ENCODE measurements at places on chromosomes 16 and 17. TPM values are rescaled to one million over a fixed set of nuclear protein-coding genes. Genes with fewer than 3 reads are reported as not detected.
A peak's percentile ranks its signal among the peaks of the same experiment; 100 is the strongest.

The SLC13A2 gene
- total RNA-seq, result not detected

The TP53TG3D gene
- not detected for total RNA-seq

The TGFB1I1 gene
- 4.6 TPM for total RNA-seq

The ZFP3 gene
- 0.39 TPM for total RNA-seq

The EXOC3L1 gene
- total RNA-seq, result 4.9 TPM

The FAM83G gene
- 27.7 TPM for total RNA-seq

The WNK4 gene
- 1.4 TPM for total RNA-seq

The SNX20 gene
- total RNA-seq, result not detected

DNA sequence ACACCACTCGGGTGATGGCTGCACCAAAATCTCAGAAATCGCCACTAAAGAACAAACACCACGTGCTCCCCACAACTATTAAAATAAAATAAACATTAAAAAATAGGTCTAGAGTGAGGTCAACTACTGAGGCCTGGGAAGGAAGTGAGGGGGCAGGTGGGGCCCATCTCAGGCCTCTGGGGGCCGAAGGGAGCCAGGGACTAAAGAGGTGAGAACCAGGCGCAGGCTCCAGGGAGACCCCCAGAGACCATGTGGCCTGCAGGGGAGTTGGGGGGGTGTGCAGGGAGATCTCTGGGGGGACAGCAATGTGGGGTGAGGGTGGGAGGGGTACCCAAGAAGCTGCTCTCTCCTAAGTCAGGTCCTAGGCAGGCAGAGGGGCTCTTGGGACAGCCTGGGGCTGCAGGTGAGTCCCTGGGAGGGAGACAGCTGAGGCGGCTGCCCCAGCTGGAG is 111.3 kb upstream of the SMURF2 start:
- no peak for DNase-seq
- H3K36me3 ChIP-seq, result peaks cover 4% of the 10 kb centered on the region
- no peak overlapping the region for H3K27ac ChIP-seq

GRCh38 chr16:27286451-27286850 is 17.9 kb upstream of the NSMCE1 start:
- H3K4me1 ChIP-seq, result peaks cover 3% of the 10 kb centered on the region
- no peaks in the 10 kb centered on the region for H3K27me3 ChIP-seq
- no peak for DNase-seq
- no peaks in the 10 kb centered on the region for H3K36me3 ChIP-seq

DNA sequence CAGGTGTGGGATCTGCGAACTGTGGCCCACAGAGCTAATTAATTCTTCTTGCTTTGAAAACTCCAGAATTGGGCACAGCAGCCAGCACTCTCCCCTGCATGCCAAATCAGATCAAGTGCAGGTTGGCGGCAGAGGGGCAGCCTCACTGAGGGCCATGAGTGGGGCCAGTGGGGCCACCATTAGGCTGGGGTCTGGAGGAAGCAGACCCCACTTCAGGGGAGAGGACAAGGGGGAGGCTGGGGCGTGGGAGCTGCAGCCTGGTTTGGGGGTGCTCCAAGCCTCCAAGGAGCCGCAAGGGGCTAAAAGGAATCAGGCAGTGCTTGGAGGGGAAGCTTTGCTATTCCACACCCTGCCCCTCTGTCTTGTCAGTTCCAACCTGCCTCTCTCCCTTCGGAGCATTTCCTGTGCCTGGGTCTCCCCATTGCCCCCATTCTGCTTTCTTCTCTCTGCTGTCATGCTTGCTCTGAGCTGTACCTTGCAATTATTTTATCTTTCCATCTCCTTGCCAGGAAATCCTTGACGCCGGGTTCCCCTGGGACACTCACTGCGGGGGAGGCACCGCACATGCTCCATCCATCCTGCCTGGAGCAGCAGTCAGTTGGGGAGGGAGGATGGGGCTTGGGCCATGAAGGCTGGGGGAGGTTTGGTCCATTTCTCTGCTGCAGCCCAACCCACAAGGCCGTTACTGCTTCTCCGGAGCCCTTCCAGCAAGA is 3.3 kb upstream of the ABCC3 start:
- H3K27me3 ChIP-seq, result peaks cover 47% of the 10 kb centered on the region
- no peak overlapping the region for H3K4me3 ChIP-seq
- DNase-seq, result no peak
- H3K4me1 ChIP-seq, result peaks cover 22% of the 10 kb centered on the region

DNA sequence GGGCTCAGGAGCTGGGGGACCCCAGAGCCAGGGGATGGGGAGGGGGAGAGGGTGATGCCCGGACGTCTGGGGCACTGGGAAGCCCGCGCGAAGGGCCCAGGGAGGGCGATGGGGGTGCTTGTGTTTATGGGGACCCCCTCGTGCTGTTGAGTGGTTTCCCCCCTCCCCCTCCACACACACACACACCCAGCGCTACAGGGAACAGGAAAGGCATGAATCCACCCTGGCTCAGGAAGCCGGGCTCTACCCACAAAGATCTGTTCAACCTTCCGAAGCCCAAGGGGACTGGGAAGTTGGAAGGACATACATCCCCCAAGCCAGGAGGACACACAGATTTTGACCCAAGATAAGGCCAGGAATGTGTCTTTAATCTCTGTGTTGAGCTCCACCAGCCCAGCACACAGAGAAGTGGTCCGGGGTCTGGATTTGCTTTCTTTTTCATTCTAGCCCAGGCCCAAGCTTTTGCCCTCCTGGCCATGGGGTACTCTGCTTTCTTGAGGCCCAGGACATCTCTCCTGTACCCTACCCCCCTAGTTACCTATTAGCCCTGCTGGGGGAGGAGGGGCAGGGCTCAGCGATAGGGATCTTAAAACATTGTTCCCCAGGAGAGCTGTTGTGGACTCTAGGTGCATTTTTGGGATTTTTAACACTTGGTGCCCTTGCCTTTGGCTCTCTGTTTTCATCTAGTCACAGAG is 1.2 kb downstream of the UBALD2 start:
- no peaks in the 10 kb centered on the region for H3K27me3 ChIP-seq
- H3K4me3 ChIP-seq, result peak overlapping the region; percentile 71
- H3K27ac ChIP-seq, result no peak overlapping the region
- peaks cover 7% of the 10 kb centered on the region for H3K36me3 ChIP-seq
- DNase-seq, result no peak

DNA sequence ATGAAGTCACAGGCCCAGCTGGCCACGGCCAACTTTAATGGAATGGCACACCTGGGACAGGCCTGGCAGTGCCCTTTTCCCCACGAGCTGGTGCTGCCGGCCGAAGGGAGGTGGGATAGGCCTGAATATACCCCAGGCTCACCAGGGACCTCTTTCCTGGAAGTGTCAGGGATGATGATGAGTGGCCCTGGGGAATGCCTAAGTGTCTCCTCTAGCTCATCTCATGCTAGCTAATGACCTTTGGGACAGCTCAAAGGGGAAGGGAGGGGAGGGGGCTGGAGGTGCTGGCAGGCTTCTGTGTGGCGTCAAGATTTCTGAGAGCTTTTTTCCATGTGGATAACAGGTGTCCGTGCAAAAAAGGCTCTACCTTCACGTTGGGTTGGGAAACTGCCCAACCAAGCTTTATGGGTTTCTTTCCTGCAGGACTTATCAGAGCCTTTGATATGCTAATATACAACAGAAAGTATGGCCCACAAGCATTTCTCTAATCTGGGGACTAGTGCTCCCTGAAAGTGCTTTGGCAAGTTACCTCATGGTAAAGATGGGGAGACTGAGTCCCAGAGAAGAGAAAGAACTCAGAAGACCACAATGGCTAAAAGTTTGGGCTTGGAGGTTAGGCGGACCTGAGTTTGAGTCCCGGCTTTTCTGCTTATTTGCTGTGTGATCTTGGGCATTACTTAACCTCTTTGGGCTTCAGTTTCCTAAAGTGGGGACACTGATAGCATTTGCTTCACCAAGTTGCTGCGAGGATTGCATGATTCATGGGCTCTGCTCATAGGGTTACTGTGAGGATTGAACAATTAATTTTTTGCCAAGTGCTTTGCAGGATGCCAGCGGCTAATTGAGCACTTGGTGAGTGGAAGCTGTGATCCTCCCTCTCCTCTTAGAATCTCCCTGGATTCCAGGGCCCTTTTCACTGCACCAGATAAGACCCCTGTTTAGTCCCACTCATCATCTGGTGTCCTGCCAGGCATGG is 14.0 kb downstream of the ADGRG1 start:
- H3K27me3 ChIP-seq, result peaks cover 3% of the 10 kb centered on the region
- H3K36me3 ChIP-seq, result no peaks in the 10 kb centered on the region
- H3K4me3 ChIP-seq, result no peak overlapping the region
- no peaks in the 10 kb centered on the region for H3K4me1 ChIP-seq
- H3K27ac ChIP-seq, result no peak overlapping the region
- DNase-seq, result no peak

DNA sequence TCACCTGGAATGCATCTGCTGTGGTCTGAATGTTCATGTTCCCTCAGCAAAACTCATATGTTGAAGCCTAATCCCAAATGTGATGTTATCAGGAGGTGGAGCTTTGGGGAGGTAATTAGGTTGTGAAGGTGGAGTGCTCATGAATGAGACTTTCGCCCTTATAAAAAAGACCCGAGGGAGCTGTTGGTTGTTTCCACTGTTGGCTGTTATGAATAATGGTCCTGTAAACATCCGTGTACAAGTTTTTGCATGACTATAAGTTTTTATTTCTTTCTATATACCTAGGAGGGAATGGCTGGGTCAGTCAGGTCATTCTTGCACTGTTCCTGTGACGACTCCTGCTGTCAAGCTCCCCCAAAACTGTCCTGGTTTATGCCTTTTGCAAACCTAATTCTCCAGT is 9.6 kb upstream of the CHP2 start:
- DNase-seq, result no peak
- peaks cover 3% of the 10 kb centered on the region for H3K4me1 ChIP-seq
- no peak overlapping the region for H3K4me3 ChIP-seq
- H3K36me3 ChIP-seq, result no peaks in the 10 kb centered on the region

DNA sequence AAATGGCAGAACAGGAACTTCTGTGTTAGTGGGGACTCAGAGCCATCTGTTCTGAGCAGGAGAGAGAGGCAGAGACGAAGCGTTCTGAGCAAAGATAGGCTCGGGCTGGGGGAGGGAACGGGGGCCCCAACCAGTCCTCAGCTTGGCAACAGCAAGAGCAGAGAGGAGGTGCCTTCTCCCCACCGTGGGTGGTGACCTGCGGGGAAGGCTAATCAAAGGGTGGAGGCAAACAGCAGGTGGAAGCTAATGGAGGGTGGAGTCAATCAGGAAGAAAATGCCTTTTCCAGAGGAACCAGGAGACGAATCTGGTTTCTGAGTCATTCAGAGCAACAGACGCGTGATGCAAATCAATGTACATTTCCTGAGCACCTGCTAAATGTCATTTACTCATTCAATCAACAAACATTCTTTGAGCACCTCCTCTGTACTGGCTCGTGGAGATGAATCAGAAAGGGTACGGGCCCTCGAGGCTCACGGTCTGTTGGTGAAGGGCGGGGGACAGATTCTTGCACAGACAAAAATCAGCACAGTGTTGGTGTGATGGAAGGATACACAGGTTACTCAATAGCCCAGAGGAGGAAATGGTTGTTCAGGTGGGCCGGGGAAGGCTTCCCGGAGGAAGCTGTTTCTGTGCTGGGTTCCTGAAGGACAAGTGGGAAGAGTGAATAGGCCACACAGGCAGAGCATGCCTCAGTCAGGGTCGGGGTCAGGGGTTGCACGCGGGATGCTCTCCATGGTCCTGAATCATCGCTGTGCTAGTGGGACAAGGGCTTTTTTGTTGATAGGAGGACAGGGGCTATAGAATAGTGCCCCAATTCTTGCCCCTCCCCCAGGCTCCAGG is 5.7 kb upstream of the SPNS2 start:
- H3K4me1 ChIP-seq, result peaks cover 12% of the 10 kb centered on the region
- peak; percentile 91 for DNase-seq
- H3K27ac ChIP-seq, result no peak overlapping the region
- H3K4me3 ChIP-seq, result no peak overlapping the region
- no peaks in the 10 kb centered on the region for H3K36me3 ChIP-seq

DNA sequence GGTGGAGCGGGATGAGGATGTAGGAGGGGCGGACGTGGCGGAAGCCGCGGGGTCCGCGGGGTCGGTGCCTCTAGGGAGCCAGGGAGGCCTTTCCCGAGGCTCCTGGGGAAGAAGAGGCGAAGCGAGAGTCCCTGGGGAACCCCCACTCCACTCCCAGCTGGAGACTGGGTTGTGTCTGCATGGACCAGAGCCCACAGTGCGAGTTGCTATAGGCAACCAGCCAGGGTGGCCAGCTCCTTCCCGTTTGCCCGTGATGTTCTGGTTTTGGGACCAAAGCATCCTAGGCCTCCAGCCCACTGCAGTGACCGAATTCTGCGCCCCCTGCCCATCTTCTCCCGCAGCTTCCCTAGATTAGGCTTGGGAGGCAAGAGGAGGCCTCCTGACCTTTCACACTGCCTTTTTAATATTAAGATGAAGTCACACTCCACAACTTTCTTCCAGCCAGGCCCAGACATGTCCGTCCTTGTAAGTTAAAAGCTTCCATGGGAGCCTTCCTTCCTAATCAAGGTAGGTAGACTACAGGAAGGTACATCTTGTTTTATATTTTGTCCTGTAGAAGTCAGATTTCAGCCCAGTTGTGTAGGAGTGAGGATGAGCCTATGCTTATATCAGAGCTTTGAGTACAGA is 469 bp downstream of the AMZ2 start:
- no peak for DNase-seq
- H3K4me1 ChIP-seq, result peaks cover 14% of the 10 kb centered on the region
- H3K27me3 ChIP-seq, result no peaks in the 10 kb centered on the region
- H3K27ac ChIP-seq, result peak overlapping the region; percentile 72

DNA sequence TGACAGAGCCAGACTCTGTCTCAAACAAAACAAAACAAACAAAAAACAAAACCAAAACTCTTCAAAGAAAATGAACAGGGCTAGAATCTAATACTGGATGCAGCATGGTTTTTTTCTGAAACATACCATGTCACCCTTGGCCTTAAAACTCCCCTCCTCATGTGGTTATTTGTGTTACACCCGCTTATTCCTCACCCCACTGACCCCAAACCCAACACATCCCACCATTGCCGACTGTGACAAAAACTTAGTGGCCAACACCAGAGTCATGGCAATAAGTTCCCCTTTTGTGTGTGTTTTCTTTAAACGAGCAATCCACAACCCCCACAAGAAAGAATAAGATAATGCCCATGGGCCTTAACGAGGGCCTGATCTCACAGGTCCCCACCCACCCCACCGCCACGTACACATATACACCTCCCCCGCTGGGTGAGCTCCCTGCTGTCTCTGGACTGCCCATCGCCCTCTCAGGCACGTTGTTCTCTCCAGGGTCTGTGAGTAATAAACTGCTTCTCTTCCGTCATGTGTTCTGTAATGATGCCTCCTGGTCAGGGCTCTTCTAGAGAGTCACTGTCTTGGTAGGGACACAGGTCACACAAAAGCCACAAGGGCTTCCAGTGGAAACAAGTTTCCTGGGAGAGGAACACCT is 16.8 kb upstream of the ENGASE start:
- no peak overlapping the region for H3K27ac ChIP-seq
- no peak overlapping the region for H3K4me3 ChIP-seq
- H3K27me3 ChIP-seq, result peaks cover 18% of the 10 kb centered on the region
- no peaks in the 10 kb centered on the region for H3K4me1 ChIP-seq
- peaks cover 7% of the 10 kb centered on the region for H3K36me3 ChIP-seq

GRCh38 chr17:76742958-76743357 is 5.0 kb downstream of the MFSD11 start:
- peaks cover 41% of the 10 kb centered on the region for H3K36me3 ChIP-seq
- H3K27ac ChIP-seq, result no peak overlapping the region
- no peak overlapping the region for H3K4me3 ChIP-seq
- no peaks in the 10 kb centered on the region for H3K27me3 ChIP-seq

GRCh38 chr16:407253-407652 is 5.6 kb downstream of the DECR2 start:
- no peaks in the 10 kb centered on the region for H3K27me3 ChIP-seq
- DNase-seq, result no peak
- H3K27ac ChIP-seq, result no peak overlapping the region
- H3K36me3 ChIP-seq, result peaks cover 6% of the 10 kb centered on the region
- H3K4me1 ChIP-seq, result no peaks in the 10 kb centered on the region
